T-helper 17 cell (primary cell): ENCODE measurements at places on chromosomes 4 and X.

DNA sequence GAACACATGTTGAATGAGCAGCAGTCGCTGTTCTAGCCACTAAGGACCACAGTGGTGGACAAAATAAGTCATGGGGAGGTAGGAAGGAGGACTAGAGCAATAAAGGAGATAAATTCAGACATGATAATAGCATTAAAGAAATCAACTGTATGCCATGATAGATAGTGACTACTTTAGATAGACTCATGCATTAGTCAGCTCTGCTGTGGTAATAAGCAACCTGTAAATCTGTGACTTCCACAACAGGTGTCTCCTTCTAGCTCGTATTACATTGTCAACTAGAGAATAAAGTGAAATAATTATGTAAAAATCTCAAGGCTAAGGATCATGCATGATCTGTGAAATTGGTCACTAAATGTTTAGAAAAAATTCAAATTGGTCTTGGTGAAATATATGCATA is 77.9 kb downstream of the WWC2 start:
- DNase-seq = no peak

- DNase-seq = no peak
Observed at GRCh38 chrX:16222151-16222550, 54.9 kb downstream of the MAGEB17 start.

GRCh38 chr4:156496797-156497196 is 474.8 kb downstream of the PDGFC start:
- DNase-seq = no peak

DNA sequence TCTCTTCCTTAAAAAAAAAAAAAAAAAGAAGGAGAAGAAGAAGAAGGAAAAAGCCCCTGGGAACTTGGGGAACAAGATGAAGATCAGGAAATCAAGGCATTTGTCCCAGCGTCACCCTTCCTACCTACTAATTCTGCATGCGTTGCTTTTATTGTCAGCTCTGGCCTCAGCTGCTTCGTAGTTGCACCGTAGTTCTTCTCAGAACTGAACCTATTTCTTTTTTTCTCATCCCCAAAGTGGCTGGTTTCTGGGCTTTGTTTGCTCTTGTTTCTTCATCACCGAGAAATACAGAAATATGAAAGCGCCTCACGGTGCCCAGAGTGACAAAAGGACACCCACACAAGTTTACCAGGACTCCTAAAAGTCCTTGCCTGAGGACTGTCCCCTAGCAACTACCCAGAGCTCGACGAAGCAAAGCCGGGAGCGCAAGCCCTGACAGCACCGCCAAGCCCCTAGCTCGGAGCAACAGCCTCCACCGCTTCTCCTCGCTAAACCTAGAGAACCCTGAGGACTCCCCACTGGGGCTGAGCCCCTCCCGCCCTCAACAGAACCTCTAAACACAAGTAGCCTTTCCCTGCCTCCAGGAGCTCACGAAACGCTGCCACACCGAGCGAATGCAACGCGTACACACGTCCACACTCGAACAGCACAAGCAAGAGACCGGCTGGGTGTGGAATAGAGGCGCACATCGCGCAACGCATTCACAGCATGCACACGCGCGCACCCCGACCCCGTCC is 710 bp downstream of the PRKG2 start:
- no peak for DNase-seq

DNA sequence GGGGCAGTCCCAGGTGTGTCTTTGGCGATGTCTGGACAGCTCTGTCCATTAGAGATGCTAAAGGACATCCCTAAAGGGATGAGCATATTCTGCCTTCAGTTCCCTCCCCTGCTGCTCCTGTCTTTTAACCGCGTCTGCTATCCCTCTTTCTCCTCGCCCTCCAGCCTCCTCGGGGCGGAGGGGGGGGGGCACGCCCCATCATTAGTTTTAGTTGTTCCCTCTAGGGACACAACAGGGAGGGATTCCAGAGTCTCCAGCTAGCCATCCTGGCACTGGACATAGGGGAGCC is 1.1 kb downstream of the MSL3 start:
- no peak for DNase-seq

GRCh38 chrX:72478351-72478750 is 94.3 kb downstream of the HDAC8 start:
- DNase-seq = no peak
